NCI-H1417 treated with DMSO at 0.1 percent for 48 hours (cell line): ENCODE measurements at places on chromosomes 2 and 18.

GRCh38 chr2:113088213-113088992 is 20.6 kb downstream of the IL1F10 start:
- DNase-seq, result no peak

DNA sequence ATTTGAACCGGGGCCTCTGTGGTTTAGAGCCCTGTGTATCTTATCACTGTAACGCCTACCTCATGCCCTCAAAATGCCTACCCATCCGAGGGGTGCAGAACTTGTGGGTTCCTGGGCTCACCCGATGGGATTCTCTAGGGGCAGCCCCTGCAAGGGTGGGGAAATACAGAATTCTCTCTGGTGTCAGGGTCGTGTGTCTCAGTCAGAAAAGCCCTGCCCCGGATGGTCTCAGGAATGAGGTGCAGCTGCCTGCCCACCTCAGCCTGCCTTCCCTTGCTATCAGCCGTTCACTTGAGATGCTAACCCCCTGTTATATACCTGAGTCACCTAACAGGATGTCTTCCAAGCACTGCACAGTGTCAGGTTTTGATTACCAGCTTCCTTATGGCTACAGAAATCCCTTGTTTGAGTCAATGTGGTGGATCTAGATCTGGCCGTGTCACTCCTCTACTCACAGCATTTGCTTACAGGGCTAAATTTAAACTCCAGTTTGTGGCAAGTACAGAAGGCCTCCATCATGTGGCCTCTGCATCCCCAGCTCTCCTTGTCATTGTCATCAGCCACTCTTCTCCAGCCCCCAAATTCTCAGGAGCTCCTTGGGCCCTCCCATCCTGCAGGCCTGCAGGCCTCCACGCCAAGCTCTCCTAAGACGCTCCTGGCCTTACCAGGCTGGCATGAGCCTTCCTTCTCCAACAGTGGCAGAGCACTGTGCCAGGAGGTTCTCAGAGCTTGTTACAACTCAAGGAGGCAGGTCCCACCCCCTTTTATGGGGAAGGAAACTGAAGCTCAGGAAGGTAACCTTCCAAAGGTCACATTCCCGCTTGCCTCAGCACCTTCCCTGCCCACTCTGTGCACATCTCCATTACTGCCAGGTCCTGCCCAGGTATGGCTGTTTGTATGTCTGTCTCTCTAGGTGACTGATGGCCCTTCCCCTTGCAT is 14.3 kb upstream of the MAP3K2 start:
- DNase-seq, result no peak

DNA sequence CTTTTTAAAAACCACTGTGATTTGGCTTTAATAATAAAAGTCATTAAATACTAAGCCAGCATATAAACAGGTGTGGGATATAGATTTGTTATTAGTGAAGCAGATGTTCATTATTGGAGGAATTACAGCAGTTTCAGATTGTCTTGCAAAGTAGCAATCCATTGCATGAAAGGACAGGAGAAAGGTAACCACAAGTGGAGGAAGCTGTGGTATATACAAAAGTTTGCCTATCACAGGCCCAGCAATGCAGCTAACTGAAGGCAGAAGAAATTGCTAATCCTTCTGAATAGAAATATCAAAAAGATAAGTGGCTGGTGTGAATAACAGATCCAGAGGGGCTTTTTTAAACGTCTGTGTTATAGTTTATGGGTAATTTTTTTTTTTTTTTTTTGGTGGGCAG is 199.4 kb downstream of the ZNF385B start:
- DNase-seq, result no peak

- DNase-seq, result no peak
Observed at GRCh38 chr2:59588286-59588685, 965.2 kb downstream of the BCL11A start.

DNA sequence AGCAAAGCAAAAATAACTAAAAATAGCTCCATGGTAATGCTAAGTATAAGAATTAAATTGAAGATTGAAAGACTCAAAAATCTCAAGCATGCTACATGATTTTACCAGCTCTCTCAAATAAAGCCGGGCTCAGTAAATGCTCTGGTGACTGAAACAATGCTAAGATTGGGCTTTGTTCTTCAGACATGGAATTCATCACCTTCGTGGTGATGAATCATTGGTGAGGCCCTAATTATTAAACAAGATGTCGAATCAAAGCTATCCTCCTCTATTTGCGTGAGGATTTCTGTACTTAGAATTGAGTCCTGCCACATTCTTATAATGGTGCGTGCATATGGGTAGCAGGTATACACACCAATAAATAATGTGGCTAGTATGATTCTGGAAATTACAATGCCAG is 58.8 kb upstream of the LRRTM1 start:
- DNase-seq, result no peak

GRCh38 chr18:31546476-31546875 is 45.2 kb upstream of the TTR start:
- DNase-seq, result no peak

DNA sequence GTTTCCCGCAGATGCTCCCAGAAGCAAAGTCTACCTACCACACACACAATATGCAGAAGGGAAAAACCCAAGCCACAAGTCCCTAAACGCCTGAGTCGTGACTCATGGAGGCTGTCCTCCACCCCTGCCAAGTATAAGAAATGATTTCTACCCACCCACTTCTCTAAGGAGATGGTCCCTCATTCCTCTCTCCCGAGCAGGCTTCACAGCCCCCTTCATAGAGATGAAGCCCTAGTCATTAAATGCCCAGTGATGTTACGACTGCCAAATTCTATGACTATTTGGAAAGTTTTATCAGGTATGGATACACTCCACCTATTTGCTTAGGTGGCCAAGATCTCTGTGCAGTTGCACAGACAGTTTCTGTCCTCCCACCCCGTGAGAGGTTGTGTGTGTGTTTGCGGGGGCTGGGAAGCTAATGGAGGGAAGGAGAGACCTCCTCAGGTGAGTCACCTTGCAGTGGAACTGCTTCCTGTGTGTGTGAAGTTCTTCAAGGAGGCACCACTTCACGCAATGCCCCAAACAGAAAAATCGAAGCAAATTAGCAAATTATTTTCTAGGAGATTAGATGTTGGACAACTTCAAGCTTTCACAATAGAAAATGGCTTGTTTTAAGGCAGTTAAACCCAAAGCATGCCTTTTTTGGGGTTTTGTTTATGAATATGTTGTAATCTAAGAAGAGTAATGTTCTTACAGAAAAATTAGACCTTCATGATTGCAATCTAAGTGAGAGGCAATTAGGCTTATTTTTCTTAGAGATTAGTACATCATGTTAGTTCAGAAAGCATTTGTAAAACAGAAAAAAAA is 175.2 kb downstream of the TGIF1 start:
- DNase-seq, result no peak

- no peak for DNase-seq
Observed at GRCh38 chr2:159129824-159130223, 156.7 kb downstream of the WDSUB1 start.

DNA sequence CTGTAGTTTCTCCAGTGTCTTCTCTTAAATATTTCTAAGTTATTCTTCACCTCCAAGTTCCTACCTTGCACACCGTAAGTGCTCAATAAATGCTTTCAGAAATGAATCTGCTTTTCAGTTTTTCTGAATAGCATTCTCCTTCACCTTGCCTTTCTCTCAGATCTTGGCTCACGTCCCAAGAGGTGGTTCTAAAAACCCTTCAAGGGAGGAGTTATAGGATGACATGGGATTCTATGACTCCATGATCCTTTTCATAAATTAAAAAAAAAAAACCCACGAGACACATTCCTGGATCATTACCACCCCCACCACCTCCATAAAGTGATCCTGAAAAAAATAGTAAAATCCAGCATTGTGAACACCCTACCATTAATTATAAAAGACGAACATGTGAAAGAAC is 11.7 kb downstream of the KCTD1 start:
- DNase-seq, result no peak

GRCh38 chr2:84652431-84652830 is 136.1 kb downstream of the DNAH6 start:
- no peak for DNase-seq

- no peak for DNase-seq
Observed at GRCh38 chr18:33957707-33958106, 267.0 kb downstream of the NOL4 start.

DNA sequence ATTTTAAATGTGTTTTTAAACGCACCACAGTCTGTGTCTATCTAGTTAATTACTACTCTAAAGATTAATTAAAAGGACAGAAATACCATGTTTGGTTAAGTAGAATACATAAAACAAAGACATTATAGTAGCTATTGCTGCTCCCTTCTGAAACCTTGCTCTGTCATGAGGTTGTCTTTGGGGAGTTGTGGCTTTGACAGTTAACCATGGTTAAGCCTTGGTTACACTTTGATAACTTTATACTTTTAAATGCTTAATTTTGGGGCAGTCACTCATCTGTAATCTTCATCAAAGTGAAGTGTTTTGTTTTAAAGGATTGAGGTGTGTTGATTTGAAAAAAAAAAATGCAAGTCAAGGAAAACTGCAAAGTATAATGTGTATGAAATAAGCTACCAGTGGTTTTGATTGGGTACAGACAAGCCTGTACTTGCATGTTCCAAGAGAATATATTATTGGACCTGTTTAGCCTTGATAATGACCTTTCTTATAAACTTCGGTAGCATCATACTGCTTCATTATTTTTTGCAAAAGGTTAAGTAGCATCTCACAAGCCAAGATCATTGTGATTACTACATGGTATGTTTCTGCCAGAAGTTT is 29.8 kb upstream of the TBR1 start:
- no peak for DNase-seq

DNA sequence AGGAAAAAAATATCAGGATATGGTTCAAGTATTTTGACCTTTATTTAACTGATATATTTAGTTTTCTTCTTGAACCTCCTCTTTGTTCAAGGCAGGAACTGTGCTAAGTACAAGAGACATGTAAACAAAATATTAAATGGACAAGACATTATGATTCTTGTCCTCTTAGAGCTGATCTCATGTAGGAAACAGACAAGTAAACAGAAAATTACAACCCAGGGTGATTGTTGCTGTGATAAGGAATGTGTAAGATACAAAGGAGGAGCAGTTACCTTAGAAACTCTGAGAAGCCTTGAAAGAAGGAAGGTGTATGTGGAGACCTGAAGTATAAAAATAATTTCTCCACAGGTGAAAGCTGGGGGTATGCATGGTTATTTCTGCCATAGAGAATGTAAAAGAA is 12.9 kb downstream of the RBM45 start:
- DNase-seq, result no peak

- no peak for DNase-seq
Observed at GRCh38 chr2:135004005-135004746, 43.1 kb downstream of the MAP3K19 start.

DNA sequence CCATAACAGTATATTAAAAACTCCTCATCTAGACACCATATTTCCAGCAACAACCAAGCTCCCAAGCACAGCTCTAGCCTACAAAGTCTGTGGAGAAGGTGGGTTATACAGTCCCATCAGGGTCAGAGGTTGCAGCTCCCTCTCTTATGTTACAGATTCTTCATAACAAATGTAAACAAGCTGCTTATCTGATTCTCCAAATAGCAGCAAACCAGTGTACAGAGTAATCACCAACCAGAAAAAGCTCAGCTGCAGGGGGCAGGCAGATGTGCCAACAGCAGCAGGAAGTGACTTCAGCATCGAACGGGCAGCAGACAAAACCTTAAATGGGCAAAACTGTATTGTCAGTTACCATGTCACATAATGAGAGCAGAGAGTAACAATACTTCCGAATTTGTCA is 52.9 kb upstream of the NABP1 start:
- DNase-seq, result no peak

DNA sequence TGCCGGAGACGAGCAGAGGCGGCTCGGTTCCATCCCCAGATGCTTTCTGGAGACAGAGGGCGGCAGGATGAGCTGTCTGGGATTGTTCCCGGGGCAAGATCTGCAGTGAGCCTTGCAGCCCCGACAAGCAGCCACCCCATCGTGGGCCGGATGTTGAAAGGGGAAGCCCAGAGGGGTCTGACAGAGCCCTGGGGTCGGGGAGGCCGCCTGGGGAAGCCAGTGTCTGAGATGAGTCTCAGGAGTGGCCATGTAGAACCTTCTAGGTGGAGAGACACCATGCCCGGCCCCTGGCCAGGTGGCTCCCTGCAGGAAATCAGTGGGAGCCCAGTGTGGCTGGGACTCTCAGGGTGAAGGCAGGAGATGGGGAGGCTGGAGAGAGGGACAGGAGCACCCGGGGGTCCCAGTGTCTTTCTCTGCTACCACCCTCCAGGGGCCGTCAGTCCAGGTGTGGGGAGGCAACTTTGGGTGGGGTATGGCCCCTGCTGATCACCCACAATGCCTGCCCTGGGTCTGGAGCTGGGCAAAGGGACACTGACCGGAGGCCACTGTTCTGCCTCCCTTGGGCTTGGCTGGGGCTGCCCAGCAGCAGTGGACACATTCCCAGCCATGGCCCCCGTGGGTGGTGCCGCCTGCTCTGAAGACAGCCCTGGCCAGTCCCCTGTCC is 128.3 kb upstream of the HS6ST1 start:
- DNase-seq, result no peak

GRCh38 chr18:31490387-31490786 is 7.6 kb upstream of the DSG2 start:
- no peak for DNase-seq

- no peak for DNase-seq
Observed at GRCh38 chr2:10520154-10520553, 72.0 kb upstream of the ODC1 start.

- DNase-seq, result no peak
Observed at GRCh38 chr2:2901384-2902345, 476.0 kb downstream of the EIPR1 start.

GRCh38 chr2:3422161-3422779 is 42.8 kb downstream of the TRAPPC12 start:
- no peak for DNase-seq

- no peak for DNase-seq
Observed at GRCh38 chr2:11680182-11680900, 10.3 kb upstream of the NTSR2 start.

DNA sequence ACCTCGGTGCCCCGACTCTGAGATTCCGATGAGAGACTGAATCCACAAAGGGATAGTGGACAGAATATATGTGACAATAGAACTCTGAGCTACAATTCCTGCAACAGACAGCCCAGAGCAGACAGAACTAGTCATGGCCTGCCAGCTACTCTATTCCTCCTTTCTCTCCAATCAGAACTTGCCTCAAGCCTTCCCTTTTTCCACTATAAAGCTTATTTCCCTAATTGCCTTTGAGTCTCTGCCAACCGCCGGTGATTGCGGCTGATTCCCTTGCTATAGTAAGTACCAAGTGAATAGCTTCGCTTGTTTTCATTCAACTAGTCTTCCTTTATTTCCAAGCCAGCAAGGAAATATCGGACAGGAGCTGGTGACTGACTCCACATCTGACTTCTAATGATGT is 96.8 kb downstream of the DSC3 start:
- DNase-seq, result no peak
